ENCODE measurements at places on chromosomes 3 and 15. TPM values are rescaled to one million over a fixed set of nuclear protein-coding genes. Genes with fewer than 3 reads are reported as not detected.

- H3K4me1 ChIP-seq = no peaks in the 10 kb centered on the region
- H3K4me3 ChIP-seq = no peak overlapping the region
- no peaks in the 10 kb centered on the region for H3K27me3 ChIP-seq
- H3K27ac ChIP-seq = no peak overlapping the region
- H3K36me3 ChIP-seq = no peaks in the 10 kb centered on the region
Observed at GRCh38 chr3:120796976-120797375, 54.4 kb downstream of the GTF2E1 start.

DNA sequence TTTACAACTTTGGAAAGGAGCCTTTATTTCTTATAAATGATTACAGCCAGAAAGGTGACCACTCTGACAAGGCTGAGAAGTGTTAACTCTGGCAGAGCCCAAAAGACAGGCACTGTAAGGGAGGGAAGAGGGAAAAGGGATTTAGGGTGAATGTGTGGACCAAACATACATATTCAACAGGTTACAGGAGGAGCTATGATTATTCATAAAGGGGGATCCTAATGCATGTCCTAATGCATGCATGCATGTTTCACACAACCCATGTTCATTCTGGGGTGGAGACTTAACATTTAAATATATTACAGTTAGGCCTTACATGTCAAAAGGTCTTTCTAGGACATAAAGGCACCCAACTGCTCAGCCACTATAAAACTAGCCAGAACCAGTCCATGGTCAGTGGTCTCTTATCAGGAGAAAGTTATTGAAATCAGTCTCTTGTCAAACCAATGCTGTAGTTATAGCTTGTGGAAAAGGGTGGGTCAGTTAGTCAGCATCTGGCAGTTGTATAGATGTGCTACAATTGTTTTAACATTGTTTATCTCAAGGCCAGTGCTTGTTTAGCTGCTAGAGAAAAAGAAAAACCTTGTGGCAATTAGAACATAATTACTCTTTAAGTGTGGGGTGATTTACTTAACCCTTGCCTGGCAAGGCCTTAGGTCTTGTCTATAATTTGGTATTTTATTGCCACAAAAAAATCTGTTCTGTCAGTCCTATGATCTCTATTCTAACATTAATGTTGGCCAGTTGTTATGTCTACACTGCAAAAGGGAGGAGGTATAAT lies 77.5 kb downstream of the RAD18 start:
- H3K4me3 ChIP-seq = no peak overlapping the region
- no peak overlapping the region for H3K27ac ChIP-seq
- H3K27me3 ChIP-seq = no peaks in the 10 kb centered on the region
- H3K4me1 ChIP-seq = no peaks in the 10 kb centered on the region
- H3K36me3 ChIP-seq = peaks cover 3% of the 10 kb centered on the region

Gene CLDN1
- not detected for total RNA-seq

Gene ARGFX
- not detected for total RNA-seq

Measured in CD4-positive, alpha-beta memory T cell (primary cell).